ENCODE measurements at places on chromosomes 3 and 15.

GRCh38 chr15:100766243-100767000, 113.2 kb upstream of the ALDH1A3 start:
- DNase-seq: peak; percentile 79

- DNase-seq: peak; percentile 80
Measured at GRCh38 chr3:20573175-20573574, 387.2 kb upstream of the SGO1 start.

GRCh38 chr15:74892313-74892712, 2.5 kb downstream of the MPI start:
- no peak for DNase-seq

- DNase-seq: no peak
Measured at GRCh38 chr3:38743043-38743442, 73.0 kb downstream of the SCN10A start.

DNA sequence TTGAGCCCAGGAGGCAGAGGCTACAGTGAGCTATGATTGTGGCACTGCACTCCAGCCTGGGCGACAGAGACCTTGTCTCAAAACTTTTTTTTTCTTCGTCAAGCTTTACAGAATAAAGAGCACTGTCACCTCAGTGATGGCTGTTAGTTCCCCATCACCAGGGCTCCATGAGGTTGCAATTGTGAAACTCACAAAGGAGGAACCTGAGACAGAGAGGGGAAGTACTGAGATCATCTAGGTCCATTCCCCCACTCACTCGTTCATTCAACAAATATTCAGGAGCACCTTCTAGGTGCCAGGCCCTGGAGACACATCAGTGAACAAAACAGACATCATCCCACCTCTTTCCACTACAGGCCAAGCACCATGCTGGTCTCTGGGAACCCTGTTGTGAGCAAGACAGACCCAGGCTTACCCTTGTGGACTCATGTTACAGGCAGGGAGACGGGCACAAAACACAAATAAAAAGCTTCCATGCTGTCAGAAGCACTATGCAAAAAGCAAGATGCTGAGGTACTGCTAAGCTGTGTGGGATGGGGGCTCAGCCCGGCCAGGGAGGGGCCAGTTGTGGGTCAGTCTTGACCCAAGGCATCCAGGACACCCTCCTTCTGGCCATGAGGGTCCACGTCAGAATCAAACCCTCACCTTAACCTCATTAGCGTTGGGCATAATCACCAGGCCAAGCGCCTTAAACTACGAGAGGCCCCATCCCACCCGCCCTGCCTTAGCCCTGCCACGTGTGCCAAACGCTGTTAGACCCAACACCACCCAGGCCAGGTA, 2.1 kb upstream of the RHO start:
- no peak for DNase-seq

DNA sequence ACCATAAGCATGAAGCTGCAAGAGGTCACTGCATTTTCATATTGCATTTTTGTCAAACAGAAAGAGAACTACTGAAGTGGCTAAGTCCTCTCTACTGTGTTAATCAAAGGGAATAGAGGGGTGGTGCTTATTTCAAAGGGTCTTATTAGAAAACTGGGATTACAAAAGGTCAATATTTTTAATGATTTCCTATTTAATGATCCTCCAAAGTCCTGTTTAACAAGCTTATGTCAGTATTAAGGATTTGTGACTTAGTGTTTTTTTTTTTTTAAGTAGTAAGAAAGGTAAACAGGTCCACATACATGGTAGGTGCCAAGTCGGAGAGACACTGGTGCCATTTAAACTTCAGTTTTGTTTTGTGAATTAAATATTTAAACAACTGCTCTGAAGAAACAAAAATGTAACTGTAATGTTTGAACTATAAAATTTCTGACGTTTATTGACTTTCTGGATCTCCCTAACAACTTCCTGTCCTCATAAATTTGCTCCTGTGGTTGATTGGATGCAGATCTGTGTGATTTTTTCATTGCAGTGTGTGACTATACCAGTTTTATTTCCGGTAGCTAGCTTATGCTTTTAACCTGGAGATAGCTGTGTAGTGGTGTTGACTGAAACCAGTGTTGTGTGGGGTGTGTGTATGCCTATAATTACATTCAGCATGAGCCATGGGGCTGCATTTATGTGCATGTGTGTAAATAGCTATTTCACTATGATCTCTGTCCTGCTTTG, 8.6 kb upstream of the CACNA1D start:
- DNase-seq: no peak

DNA sequence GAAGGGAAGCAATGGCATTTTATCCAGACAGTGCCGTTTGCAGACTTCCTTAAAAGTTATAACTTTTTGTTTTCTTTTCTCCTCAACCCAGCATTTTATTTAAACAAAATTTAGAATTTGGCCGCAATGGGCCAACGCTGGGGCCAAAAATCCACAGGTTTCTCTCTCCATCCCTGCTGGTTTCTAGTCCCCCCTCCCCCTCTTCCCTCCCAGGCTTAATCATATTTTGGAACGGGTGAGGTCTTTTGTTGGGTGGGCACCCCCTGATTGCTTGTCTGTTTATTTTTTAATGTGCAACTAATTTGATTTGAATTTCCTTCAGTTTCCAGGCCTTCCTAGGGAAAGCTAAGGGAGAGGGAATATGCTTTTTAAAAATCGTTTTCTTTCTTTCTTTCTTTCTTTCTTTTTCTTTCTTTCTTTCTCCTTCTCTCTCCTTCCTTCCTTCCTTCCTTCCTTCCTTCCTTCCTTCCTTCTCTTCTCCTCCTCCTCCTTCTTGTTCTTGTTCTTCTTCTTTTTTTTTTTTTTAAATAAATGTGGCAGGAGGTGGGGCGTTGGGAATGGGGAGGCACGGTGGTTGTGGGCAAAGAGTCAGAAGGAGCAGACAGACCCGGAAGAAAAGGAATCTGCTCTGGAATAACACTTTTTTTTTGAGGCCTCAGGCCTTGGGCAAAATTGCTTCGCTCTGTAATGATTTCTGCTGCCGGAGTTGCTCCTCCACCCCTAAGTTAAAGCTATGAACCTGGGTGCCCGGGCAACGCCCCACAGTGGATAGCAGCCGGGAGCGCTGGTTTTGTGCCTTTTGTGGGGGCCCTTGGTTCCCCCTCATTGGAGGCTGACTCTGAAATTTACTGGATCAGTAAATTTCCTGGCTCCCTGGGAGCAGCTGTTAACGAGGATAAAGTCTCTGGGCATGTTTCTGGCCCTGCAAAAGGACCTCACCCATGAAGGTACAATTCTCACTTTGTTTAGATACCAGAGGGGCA, 1.9 kb downstream of the FNDC3B start:
- peak; percentile 73 for DNase-seq

Measured in fibroblast of skin of right biceps (primary cell).